Activated T-cell treated with anti-CD3 and anti-CD28 coated beads for 48 hours (primary cell): ENCODE measurements at places on chromosomes 7 and 10.

DNA sequence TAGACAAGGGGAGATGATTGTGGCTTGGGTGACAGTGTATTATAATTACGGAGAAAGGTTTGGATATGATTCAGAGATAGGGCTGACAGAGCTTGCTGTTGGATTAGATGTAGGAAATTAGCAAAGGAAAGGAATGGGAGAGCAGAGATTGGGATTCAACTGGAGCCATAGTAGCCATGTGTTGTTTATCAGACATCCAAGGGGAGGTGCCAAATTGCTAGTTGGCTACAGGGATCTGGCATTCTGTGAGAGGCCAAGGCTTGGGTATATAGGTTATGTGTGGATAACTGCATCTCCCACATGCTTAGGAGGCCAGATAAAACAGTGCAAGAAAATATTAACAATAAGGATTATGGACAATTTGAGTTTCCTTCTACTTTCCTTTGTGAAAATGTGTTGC, 34.9 kb downstream of the CSGALNACT2 start:
- DNase-seq, result no peak

DNA sequence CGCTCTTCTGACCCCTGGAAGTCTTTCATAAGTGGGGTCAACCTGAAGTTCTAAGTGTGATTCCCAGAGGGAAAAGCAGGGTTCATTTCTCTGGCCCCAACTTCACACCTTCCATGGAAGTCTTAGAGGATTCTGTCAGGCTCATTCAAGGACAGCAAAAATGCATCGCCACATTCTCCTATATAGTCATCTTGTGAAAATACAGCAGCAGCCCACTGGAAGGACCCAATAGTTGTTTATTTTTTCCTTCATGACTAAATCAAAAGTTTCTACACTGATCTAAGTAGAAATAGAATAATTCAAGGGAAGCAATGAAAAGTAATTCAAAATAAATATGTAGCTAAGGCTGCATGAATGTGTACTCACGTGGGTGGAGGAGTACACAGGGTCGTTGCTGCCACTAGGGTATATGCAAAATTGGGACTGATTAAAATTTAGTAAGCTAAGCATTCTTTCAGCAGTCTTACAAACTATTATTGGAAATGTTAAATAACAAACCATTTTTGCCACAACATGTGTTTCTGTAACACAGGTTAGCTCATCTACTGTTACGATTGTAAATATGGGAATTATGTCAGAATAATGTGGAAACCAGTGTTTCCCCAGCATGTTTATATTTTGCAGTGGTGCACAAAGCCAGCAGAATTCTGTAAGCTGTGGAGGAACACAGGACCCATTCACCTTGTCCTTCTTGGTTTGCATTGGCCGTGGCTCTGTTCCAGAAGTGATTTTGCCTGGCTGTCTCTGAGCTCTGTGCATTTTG, 33.5 kb downstream of the EEPD1 start:
- no peak for DNase-seq

DNA sequence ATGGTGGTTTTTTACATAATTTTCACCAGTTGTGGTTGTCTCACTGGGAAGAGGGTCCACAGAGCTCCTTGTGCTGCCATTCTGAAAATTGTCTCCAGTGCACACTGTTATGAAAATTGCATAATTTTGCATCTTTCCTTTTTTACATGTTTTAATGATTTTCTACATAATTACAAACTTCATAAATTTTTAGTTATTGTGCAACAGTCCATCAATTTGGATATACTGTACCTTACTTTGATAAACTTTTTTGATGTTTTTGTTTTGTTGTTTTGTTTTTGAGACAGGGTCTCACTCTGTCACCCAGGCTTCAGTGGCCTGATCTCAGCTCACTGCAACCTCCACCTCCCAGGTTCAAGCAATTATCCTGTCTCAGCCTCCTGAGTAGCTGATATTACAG, 70.6 kb upstream of the AUTS2 start:
- no peak for DNase-seq

GRCh38 chr7:98334081-98334480, 52.6 kb downstream of the BRI3 start:
- DNase-seq, result no peak

DNA sequence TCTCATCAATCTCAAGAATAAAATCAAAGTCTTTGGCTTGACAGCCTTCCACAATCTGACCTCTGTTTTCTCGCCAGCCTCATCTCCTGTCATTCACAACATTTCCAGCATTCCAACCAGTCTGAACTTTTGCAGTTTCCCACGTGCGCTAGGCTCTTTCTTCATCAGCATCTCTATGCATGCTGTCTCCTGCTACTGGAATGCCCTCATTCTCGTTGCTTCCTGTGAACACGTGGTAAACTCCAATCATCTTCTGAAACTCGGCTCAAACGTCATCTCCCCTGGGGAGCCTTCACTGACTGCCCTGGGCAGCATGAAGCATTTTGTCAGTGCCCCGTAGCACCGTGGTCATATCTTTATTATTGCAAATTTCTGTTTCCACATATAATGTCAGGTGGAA, 12.2 kb upstream of the RSBN1L start:
- DNase-seq, result no peak

DNA sequence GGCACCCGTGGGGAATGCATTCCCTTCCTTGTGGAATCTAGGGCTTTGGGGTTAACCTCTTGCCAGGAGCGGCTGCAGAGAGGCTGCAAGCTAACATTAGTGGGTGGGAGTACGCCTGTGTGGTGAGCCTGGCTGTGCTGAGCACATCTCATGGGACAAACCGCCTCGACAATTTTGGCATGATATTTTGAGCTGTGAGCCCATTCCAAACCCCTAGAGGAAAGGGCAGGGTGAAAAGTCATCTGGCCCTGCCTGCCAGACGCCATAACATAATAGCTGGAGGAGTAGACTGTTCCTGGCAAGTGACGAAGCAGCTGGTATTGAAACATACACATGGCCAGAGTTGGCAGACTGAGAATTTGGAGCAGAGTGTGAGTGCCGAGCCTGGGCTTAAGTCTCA, 110.0 kb downstream of the TACC2 start:
- no peak for DNase-seq

DNA sequence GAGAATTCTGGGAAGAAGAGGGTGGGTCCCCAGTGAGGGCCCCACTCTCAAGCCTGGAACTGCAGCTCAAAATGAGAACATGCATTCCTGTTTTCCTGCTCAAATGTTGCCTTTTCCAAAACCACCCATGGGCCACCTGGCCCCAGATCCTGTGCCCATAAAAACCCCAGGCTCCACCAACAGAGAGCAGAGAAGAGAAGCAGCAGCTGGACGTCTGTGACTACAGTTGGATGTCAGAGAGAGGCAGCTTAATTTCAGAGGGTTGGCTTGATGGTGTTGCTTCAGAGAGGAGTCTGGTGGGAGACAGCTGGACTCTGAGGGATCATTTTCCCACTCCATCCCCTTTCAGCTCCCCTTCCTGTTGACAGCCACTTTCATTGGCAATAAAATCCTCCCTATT, 256.4 kb downstream of the FZD1 start:
- DNase-seq, result no peak

- no peak for DNase-seq
These were observed 113.9 kb upstream of the STK17A start for GRCh38 chr7:43469051-43469450.

- DNase-seq, result no peak
These were observed 31.6 kb downstream of the CSTF2T start for GRCh38 chr10:51667678-51668335.

- no peak for DNase-seq
These were observed 1089.5 kb upstream of the LRRN3 start for GRCh38 chr7:110001254-110001938.

GRCh38 chr10:70715853-70716795, 43.8 kb downstream of the ADAMTS14 start:
- DNase-seq, result peak; percentile 13
